ENCODE measurements at places on chromosomes 2 and 18.

GRCh38 chr2:64945973-64946768 is 43.0 kb upstream of the SLC1A4 start:
- DNase-seq = peak; percentile 54

DNA sequence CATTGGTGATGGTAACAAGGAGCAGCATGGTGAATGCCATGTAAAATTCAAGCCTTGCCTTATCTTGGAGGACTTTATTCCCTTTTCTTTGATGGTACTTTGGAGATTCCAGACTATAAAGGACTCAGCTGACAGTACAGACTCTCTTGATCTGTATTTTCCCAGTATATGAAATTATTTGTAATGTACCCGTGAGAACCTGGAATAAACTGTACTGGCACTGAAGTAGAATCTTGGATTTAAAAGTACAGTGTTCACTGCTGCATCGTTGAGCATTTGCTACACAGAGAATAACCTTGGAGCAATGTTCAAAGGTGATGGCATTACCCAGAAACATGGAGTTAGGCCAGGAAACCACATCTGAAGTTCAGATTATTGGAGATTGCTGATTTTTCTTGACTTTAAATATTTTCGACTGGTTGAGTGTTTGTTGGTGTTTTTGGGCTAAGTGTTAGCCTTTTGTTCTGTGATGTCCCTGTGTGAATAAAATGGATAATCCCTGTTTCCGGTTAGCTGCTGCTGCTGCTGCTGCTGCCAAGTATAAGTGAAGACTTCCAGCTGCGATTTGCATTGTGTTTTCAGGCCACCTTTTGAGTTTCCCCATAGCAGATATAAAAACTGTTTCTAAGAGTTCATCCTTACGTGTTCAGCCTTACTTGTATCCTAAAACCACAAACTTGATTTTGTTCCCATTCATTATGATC is 122.0 kb downstream of the SPTBN1 start:
- DNase-seq = no peak

GRCh38 chr2:155054712-155055111 is 356.2 kb downstream of the KCNJ3 start:
- no peak for DNase-seq

- DNase-seq = no peak
Measured at GRCh38 chr2:71143782-71144181, 13.3 kb downstream of the MPHOSPH10 start.

DNA sequence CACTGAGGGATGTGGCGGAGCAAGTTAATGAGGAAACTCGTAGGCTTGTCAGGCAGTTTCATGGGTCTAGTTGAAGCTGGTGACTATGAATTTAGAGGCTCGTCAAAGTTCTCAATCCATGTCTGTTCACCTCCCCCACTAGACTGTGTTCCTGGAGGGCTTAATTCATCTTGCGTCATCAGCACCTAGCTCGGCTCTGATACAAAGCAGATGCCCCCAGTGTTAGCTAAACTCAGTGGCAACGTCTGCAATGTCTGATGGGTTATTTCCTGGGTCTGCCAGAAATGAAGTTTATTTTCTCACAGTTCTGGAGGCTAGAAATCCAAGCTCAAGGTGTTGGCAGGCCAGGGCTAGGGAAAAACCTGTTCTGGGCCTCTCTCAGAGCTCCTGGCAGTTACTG is 140.6 kb downstream of the PID1 start:
- no peak for DNase-seq

- DNase-seq = no peak
Measured at GRCh38 chr2:110897966-110898365, 165.6 kb downstream of the ACOXL start.

DNA sequence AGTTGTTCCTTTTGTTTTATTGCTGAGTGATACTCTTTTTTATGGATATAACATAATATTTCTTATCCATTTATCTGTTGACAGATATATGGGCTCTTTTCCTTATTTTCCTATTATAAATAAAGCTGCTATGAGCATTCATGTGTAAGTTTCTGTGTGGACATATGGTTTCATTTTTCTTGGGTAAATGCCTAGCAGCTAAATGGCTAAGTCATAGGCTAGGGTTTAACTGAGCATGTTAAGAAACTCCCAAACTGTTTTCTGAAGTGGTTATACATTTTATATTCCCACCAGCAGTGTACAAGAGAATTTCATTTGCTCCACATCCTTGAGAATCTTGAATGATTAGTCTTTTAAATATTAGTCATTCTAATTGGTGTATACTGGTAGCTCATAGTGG is 786.6 kb upstream of the CDH2 start:
- DNase-seq = no peak

GRCh38 chr2:70959851-70960832 is 18.3 kb upstream of the ANKRD53 start:
- no peak for DNase-seq
